Stimulated activated CD4-positive, alpha-beta T cell treated with anti-CD3 and anti-CD28 coated beads, Interleukin-12 subunit alpha, Interleukin-12 subunit beta, amount 100 ng/mL, for 4 hours (primary cell): ENCODE measurements at places on chromosomes 7 and 10.

DNA sequence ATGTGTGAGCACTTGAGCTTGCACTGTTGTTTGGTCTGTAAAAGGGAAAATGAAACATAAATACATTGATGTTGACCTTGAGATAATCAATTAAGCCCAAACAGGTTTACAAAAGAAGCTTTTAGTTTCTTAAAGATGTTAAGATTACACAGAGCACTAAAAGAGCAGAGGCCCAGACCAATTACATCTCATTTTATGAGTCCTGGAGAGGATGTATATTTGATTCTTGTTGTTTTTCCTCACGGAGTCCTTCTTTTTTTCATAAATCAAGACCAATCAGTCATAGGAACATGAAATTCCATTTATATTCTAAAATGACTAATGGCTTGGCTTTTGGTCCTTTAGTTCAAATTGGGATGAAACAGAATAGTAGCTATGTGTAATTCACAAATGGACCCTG is 249.7 kb upstream of the NPY start:
- DNase-seq, result no peak

GRCh38 chr10:131147301-131147975 is 164.1 kb downstream of the TCERG1L start:
- no peak for DNase-seq

- no peak for DNase-seq
These were observed 139.0 kb downstream of the HERPUD2 start for GRCh38 chr7:35555934-35556333.

DNA sequence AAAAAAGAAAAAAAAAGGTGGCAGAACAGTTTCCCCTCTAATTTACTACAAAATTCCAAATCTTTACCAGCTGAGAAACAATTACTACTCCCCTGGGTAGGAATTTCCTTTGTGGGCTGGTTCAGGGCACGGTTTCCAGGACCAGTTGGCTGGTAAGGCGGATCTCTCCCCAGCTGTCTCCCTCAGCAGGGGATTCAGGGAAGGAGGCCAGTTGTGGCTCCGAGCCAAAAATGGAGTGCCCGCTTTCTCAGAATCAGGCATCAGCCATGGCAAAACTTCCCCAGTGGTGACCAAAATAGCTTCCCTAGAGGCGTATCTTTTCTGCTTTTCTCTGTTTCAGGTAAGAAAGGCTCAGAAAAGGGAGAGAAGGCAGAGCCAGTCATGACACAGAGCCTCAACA is 91.2 kb downstream of the ZNF22 start:
- DNase-seq, result no peak

DNA sequence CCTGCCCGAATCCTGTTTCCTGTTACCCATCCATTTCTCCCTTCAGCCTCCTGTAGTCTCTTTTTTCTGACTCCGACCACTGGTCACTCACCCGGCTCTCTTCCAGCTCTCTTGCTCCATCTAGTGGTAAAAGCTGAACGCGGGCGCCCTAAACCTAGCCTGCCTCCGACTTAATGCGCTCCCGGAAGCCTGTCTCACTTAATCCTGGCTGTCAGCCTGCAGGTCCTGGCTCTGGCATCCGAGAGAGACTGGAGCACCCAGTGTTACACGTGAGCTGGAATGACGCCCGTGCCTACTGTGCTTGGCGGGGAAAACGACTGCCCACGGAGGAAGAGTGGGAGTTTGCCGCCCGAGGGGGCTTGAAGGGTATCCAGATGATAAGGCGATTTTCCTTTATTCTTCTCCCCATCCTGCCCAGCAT is 10.3 kb downstream of the SUMF2 start:
- DNase-seq, result peak; percentile 55

DNA sequence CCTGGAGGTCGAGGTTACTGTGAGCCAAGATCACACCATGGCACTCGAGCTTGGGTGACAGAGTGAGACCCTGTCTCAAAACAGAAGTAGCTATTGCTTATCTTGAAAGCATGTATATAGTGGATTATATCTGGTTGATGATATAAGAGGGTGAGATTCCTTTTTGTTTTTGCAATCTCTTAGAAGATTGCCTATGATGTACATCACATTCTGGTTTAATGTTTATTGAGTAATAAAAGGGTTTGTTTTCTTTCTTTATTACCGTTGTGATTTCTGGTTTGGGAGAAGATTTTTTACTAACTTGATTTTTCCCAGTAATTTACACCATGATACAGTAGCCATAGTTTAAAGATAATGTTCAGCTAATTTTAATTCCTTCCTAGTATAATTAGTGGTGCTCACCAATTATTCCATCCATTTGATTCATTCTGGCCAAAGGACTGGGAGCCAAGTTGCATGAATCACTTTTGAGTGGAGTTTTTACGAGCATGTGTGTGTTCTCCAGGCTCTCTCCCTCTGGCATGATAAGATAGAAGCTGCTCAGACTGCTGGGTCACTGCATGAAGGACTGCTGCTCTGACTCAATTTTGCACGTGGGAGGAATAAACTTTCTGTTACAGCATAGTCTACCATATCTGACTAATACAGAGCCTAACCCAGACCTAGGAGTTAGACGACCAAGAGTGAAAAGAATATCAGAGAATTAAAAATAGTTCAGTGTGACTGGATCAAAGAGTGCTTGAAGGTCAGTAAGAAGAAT is 13.5 kb upstream of the TSPAN13 start:
- DNase-seq, result no peak

- no peak for DNase-seq
These were observed 18.5 kb upstream of the PRKAR1B start for GRCh38 chr7:745431-746154.

DNA sequence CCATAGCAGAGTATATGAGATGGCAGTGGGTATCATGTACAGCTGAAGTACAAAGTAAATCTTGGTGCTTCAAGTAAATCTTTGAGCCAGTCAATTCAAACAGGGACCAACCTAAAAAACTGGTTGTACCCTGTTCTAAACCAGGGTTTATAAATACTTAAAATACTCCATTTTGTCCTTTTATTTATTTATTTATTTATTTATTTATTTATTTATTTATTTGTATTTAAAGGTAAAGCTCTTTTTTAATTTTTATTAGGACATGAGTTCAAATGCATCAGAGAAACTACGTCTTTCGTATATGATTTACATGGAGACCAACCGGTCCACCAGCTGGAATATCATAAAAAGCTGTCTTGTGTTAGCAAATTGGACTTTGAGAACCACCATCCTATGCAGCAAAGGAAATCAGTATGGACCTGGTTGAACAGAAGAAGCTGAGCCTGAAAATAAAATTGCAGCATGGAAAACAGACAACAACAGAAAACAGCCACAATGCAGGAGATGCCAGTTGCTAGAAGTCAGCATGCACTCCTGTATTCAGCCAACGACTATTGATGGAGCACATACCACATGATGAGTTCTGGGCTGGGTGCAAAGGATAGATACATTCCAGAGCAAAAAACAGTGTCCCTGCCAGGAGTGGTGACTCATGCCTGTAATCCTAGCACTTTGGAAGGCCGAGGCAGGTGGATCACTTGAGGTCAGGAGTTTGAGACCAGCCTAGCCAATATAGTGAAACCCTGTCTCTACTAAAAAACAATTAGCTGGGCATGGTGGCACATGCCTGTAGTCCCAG is 60.0 kb downstream of the PLXNA4 start:
- no peak for DNase-seq

GRCh38 chr7:96823274-96823673 is 113.6 kb upstream of the SEM1 start:
- no peak for DNase-seq

- DNase-seq, result no peak
These were observed 798 bp downstream of the ZNF425 start for GRCh38 chr7:149125189-149125862.

- DNase-seq, result no peak
These were observed 180.9 kb downstream of the FAM107B start for GRCh38 chr10:14593806-14594205.

DNA sequence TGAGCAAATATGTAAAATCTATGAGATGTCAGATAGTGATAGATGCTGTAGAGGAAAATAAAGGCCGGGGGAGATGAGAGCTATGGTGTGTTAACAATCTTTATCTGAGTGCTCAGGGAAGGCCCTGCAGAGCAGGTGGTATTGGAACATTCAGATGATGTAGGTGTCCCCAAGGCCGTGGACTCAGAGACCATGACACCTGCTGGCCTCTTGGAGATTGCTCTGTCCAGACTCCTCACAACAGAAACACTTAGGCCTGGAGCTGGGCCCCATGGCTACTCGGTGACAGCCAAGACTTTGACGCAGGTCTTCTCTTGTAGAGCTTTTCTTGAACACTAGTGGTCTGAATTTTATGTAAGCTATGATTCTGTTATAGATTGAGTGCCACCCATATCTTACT is 13.3 kb downstream of the AKR1E2 start:
- DNase-seq, result no peak

DNA sequence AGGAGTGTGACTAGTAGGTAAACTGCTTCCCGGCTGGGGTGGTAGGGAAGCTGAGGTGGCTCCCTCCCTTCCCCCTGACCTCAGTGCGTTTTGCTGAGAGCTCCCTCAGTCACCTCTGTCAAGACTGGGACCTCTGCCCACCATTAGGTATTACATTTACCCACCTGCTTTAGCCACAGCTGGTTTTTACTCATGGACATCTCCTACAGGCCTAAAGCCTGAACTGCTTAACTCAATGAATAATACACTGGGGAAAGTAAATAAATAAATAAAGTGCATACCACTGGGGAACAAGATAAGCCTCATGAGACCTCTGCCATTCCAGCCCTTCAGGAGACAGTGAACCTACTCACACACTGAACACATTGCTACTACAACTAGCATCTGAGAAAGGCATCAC is 38.9 kb upstream of the CDK13 start:
- DNase-seq, result no peak

DNA sequence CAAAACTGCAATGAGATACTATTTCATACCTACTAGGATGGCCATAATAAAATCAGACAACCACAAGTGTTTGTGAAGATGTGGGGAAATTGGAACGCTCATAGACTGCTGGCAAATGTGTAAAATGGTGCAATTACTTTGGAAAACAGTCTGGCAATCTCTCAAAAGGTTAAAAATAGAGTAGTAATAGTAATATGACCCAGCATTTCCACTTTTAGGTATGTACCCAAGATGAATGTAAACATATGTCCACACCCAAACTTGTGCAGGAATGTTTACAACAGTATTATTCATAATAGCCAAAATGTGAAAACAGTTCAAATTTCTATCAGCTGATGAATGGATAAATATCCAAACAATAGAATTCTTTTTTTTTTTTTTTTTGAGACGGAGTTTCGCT is 731.6 kb upstream of the ANKRD30A start:
- no peak for DNase-seq

DNA sequence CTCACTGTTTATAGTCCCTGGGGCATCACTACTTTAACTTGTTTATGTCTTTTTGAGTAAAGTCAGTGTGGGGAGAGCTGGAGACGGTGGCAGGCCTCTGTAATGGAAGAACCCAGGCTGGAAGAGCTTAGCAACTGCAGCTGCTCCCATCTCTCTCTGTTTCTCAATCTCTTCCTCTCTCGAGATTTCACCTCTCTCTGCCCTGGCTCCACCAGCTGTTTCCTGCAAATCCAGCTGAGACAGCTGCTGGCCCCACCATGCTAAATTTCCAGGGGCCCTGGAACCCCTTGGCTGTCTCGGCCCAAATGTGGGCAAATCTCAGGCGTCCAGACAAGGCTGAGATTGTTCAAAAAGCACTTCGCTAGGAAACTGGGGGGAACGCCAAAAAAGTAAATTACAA is 25.8 kb upstream of the SLF2 start:
- DNase-seq, result no peak

- no peak for DNase-seq
These were observed 123.9 kb downstream of the ADAM12 start for GRCh38 chr10:126264102-126265018.

DNA sequence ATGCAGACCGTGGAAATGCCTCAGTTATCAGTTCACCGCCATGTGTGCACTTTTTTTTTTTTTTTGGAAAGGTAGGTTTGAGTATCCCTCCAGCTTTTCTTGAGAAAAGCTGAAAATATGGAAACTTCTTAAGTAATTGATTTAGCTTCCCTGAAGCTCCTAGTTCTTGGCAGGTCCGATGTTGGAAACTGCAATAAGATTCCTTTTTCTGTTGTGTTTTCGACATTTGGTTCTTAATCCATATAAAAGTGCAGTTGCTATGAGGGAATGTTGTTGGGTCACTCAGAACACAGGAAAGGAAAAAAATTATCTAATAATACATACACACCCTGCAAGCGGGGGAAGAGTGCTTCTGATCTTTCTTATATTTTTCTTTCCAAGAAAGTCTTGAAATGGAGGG is 665.2 kb downstream of the INHBA start:
- no peak for DNase-seq

GRCh38 chr7:117871778-117872538 is 1.3 kb downstream of the CTTNBP2 start:
- no peak for DNase-seq

- no peak for DNase-seq
These were observed 628.6 kb downstream of the SORCS3 start for GRCh38 chr10:105269689-105270088.

- DNase-seq, result no peak
These were observed 3.6 kb upstream of the LRRC4 start for GRCh38 chr7:128034825-128035224.

DNA sequence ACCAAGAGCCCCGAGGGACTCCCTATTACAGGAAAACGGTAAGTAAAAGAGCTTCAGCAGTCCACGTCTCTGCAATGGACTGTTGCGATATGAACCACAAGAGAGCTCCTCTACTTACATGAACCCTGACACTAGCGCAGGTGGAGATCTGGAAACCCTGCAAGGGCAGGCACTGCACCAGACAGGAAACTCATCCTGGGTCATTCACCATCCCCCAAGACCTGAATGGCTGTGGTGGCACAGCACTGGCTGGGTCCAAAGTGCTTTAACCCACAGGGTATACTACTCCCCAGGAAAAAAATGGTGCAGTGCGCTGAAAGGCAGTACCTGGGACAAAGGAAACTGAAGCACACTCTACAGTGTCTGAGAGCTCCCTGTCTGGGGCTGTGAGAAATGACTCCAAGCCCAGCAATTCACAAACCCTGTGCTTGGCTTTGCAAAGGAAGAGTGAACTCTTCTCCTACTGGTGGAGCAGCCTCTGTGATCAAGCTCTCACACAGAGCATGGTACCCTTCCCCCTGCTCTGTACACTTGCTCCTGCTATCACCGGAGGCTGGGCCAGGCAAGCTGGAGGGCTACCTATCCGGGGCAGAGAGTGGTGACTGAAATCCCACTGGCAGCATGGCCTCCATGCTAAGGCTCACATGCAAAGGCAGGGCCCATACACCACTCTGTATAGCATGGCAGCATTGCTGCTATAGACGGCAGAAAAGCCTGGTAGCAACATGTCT is 44.9 kb downstream of the HIBADH start:
- DNase-seq, result no peak

DNA sequence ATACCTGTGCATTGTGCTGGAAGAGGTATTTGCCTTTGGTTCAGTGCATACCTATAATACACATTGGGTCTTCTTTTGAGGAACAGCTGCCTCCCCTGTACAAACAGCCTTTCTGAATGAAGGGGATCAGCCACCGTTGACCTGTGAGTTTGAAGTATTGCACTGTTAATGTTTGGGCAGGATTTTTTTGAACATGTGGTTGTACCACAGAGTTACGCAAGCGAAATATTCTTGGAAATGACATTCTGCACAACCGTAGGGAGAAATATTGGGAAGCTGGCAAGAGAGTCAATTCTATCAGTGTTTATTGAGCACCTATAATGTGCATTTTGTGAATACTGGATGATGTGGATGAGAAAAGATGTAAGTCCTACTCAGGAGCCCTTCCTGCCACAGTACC is 270.6 kb downstream of the AUTS2 start:
- no peak for DNase-seq

- DNase-seq, result no peak
These were observed 23.7 kb downstream of the EPHB4 start for GRCh38 chr7:100803398-100804161.

GRCh38 chr10:107806026-107806425 is 641.5 kb upstream of the SORCS1 start:
- DNase-seq, result no peak

GRCh38 chr7:142925413-142925812 is 8.1 kb downstream of the TRPV5 start:
- no peak for DNase-seq
